ENCODE measurements at places on chromosomes 7 and 10. TPM values are rescaled to one million over a fixed set of nuclear protein-coding genes. Genes with fewer than 3 reads are reported as not detected.

Gene MMD2
- not detected for total RNA-seq

Gene GDF2
- not detected for total RNA-seq

Gene LBX1
- total RNA-seq: not detected

Gene ACADSB
- 27.3 TPM for total RNA-seq

Gene RGS10
- total RNA-seq: 13.5 TPM

Gene SEMA3C
- 0.94 TPM for total RNA-seq

Gene UNC5B
- total RNA-seq: 0.09 TPM

Gene FAM221A
- total RNA-seq: 5.7 TPM

Gene ERVW-1
- total RNA-seq: not detected

Gene LIPK
- not detected for total RNA-seq

Gene MUC12
- total RNA-seq: not detected

Gene DRGX
- total RNA-seq: not detected

Gene CUBN
- total RNA-seq: 5.6 TPM

Gene DNAH11
- 0.48 TPM for total RNA-seq

Gene CDHR3
- total RNA-seq: 12.4 TPM

Gene C7orf33
- not detected for total RNA-seq

Gene PGAM2
- 1.5 TPM for total RNA-seq

Gene FBXL13
- total RNA-seq: 0.85 TPM

Gene KIAA1217
- not detected for total RNA-seq

Gene CLCN1
- total RNA-seq: 0.16 TPM

Gene C7orf25
- 3.9 TPM for total RNA-seq

Gene BLOC1S2
- 63.7 TPM for total RNA-seq

Gene HDAC9
- total RNA-seq: 41.1 TPM

Gene STK31
- 0.94 TPM for total RNA-seq

Gene INMT
- total RNA-seq: 0.56 TPM

Gene ANKRD16
- total RNA-seq: 3.0 TPM

Gene EXOC4
- 123 TPM for total RNA-seq

Gene GNGT1
- not detected for total RNA-seq

Gene TSPAN13
- 1.8 TPM for total RNA-seq

Gene DKK1
- total RNA-seq: not detected

Gene STOX1
- not detected for total RNA-seq

Gene TEX47
- not detected for total RNA-seq

Gene POP7
- total RNA-seq: 22.1 TPM

Gene PLEKHS1
- 0.14 TPM for total RNA-seq

Gene CRTAC1
- not detected for total RNA-seq

Gene PDK4
- 0.78 TPM for total RNA-seq

Gene PTPRN2
- 1.3 TPM for total RNA-seq

Gene AKR1B1
- 85.1 TPM for total RNA-seq

Gene HMX3
- total RNA-seq: not detected

Gene INSYN2A
- not detected for total RNA-seq

Gene RELN
- not detected for total RNA-seq

Gene CELF2
- total RNA-seq: 282 TPM

Gene NT5C2
- 84.4 TPM for total RNA-seq

Gene ZNF503
- total RNA-seq: 1.2 TPM

Gene TNS3
- total RNA-seq: 1.6 TPM

Gene SPDYE6
- not detected for total RNA-seq

Gene NPFFR1
- not detected for total RNA-seq

Data from natural killer cell (primary cell).